ENCODE measurements at places on chromosomes 4 and X. TPM values are rescaled to one million over a fixed set of nuclear protein-coding genes. Genes with fewer than 3 reads are reported as not detected.

NDNF gene
- total RNA-seq = 1.8 TPM

DNA sequence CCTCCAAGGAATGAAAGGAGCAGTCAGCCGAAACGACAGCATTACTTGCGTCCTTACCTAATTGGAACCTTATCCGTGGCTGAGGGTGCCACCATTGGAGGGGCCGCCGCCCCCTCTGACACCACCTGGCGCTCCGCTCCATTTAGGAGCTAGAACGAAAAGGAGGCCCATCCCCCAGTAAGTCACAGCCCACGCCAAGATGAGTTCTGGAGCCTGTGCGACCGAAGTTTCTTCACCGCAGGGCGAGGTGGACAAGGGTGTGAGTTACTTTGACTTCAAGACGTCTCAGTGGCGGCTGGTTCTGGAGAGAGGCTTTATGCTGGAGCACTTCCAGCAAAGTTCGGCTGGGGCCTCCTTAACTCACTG is 729 bp upstream of the IRF2 start:
- DNase-seq = peak; percentile 38

GRCh38 chrX:38175139-38175538 is 45.5 kb downstream of the SRPX start:
- DNase-seq = peak; percentile 33

DNA sequence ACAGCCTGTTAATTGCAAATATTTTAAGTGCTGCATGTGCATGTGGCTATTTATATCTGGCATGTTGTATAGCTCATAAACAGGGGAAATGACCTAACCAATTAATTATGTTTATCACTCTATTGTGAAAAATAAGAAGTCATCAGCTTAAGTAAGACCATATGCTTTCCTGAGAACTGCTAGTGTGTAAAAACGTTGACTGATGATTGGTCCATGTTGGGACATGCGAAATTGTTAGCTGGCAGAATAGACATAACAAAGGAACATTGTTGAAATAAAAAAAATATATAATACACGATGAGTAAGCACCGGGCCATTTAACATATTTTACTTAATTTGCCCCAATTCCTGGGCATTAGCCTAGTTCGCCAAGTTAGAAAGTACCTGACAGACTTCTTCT is 207.5 kb downstream of the ANK2 start:
- DNase-seq = no peak
